ENCODE measurements at places on chromosomes 1 and 21.

DNA sequence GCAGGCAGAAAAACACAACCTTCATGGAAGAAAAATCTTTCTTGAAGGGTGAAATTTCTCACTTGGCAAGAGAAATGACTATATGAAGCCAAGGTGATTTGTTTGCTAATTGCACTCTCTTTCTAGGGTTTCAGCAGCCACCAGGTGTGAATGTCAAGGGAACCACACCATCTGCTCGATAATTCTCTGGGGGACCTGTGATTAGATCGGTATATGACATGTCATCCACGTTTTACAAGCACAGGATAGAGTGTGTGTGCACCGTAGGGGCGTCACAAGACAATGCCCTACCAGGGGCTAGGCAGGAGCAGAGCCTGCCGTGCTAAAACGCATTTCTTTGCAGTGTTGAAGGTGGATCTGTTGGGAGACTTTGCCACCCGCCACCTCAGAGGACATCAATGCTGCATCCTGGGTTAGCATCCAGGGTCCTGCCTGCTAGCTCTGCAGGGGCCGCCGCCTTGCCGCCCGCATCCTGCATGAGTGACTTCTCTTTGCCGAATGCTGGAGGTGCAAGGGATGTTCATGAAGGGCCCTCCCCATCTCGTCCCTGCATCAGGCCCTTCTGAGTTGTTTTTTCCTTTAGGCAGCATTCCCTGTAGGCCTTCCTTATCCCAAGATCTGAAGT, 37.8 kb upstream of the CCSAP start:
- no peak for DNase-seq

- no peak for DNase-seq
These were observed 35.8 kb downstream of the NDUFS5 start for GRCh38 chr1:39061951-39062350.

GRCh38 chr1:248421384-248421783, 18.5 kb downstream of the OR2T1 start:
- no peak for DNase-seq

DNA sequence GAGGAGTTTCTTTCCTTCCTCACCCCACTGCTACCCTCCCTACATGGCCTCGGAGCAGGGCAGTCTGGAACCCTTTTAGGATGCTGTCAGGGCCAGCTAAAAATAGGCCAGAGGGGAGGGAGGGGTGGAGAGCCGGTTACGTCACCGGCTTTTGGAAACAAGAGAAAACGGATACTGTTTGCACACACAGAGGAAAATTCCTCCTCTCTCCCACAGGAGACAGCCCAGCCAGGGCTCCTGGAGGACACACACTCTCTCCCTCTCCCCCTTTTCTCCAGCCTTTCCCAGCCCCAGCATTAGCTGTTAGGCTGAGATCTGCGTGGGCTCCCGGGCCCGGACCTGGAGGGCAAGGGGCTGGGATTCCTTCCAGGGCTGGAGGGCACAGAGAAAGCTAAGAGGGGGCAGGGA, 20.0 kb upstream of the ALDH4A1 start:
- DNase-seq = no peak

DNA sequence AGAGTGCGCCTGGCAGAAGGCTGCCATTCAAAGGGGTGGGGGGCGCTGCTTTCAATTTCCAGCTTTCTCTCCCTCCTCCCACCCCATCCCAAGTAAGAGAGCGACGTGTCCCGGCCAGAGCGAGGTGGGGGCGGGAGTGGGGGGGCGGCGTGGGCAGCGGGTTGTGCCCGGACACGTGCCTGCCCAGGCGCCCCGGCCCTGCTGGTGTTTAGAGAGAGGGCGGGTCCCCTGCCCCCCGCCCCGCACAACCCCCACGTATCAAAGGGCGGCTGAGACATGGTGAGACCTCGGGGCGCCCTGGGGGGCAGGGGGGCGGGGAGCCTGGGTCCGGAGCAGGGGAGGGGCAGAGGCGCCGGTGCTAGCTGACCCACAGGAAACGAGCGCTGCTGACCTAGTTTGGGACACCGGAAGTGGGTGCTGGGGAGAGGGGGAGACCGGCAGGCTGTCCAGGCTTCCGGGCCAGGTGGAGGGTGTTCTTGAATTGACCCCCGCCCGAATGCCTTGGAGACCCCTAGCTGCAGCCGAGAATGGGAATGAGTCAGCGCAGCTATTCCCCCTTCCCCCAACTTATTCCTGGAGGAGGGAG, 1.3 kb downstream of the ZBTB7B start:
- DNase-seq = no peak

All from activated T-cell treated with anti-CD3 and anti-CD28 coated beads for 24 hours (primary cell).